ENCODE measurements at places on chromosomes 4 and X. TPM values are rescaled to one million over a fixed set of nuclear protein-coding genes. Genes with fewer than 3 reads are reported as not detected.

DNA sequence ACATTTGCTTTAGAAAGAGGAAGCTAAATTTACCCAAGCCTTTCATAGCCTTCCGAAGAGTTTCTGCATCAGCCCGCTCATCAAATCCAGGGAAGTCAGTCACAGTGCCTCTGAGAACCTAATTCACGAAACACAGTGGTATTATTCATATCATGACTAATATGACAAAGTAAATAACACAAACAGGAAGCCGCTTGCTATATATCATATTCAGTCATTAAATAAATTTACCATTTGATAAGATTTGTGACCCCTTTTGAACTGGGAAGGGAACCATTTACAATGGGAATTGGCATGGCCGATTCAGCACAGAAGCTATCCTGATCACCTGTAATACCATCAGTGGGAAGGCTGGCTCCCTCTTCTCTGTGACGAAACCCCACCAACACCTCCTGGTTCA is 10.5 kb downstream of the ANXA5 start:
- DNase-seq, result no peak
- H3K36me3 ChIP-seq, result peaks cover 22% of the 10 kb centered on the region
- H3K27ac ChIP-seq, result no peak overlapping the region
- H3K4me3 ChIP-seq, result no peak overlapping the region
- H3K4me1 ChIP-seq, result peaks cover 30% of the 10 kb centered on the region

DNA sequence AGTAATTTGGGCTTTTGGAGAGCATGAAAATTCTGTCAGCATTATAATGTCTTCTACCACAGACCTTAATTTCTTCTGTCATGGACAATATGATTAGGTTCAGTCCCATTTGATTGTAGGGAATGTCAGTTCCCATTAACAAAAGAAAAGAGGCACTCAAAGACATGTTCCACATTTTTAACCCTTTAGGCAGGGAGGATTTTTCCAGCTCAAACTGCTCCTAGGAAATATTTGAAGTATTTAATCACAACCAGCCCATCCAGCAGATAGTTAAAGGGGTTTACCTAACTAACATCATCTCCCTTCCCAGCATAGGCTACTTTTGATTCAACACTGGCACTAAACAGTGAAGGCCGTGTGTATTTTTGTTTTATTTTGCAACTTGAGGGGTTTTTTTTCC is 256.0 kb downstream of the DHX15 start:
- DNase-seq, result no peak
- H3K4me3 ChIP-seq, result no peak overlapping the region
- H3K36me3 ChIP-seq, result no peaks in the 10 kb centered on the region
- no peaks in the 10 kb centered on the region for H3K27me3 ChIP-seq
- H3K27ac ChIP-seq, result no peak overlapping the region

DNA sequence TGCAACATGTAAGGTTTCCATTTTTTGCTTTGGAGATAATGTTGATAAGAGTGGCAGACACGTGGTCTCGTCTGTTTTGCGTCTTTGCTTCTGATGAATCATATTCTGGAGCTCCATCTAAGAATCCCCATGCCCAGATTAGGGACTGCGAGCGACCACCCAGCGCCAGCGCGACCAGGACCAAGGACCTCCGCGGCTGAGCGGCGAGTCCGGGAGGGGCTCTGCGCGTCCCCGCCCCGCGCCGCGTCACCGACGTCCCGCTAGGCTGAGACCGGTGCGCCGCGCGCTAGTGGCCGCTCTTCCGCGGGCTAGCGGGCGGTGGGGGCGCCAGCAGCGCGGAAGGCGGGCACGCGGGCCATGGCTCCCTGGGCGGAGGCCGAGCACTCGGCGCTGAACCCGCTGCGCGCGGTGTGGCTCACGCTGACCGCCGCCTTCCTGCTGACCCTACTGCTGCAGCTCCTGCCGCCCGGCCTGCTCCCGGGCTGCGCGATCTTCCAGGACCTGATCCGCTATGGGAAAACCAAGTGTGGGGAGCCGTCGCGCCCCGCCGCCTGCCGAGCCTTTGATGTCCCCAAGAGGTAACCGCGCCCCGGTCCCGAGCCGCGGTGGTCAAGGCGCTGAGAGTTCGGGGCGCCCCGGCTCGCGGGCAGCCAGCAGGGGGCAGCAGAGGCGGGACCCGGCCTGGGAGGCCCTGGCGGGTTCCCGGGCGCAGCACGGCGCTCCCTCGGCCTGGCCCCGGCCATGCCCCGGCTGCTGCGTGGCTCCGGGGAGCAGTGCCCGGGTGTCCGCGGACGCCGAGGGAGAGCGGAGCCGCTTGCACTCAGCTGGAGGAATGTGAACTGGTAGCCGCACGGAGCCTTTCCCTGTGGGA is at the start of gene SRD5A3:
Gene SRD5A3, plus strand, starts transcription at position 263 of the 871 bp plus-strand sequence. Its CDS starts 95 bp downstream, at position 358.
- H3K36me3 ChIP-seq, result no peaks in the 10 kb centered on the region
- no peaks in the 10 kb centered on the region for H3K4me1 ChIP-seq
- H3K27me3 ChIP-seq, result no peaks in the 10 kb centered on the region

DNA sequence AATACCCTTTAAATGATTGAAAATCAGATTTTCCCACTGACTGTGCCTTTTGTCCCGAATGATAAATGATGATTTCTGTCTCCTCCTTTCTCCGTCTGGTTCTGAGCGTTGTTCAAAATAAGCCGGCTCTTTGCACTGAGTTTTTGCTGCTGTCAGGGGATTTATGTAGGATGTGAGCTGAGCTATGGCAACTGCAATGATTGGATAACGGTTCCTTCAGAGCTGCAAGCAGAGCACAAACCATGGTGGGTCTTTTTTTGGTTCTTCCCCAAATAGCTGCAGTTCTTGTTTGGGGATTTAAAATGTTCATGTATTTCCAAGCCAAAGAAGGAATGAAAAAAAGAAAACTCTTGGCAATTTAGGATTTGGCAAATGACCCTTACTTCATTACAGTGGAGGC is 124.5 kb upstream of the CASK start:
- H3K27me3 ChIP-seq, result no peaks in the 10 kb centered on the region
- no peaks in the 10 kb centered on the region for H3K4me1 ChIP-seq
- no peak for DNase-seq
- no peak overlapping the region for H3K4me3 ChIP-seq
- no peak overlapping the region for H3K27ac ChIP-seq

DNA sequence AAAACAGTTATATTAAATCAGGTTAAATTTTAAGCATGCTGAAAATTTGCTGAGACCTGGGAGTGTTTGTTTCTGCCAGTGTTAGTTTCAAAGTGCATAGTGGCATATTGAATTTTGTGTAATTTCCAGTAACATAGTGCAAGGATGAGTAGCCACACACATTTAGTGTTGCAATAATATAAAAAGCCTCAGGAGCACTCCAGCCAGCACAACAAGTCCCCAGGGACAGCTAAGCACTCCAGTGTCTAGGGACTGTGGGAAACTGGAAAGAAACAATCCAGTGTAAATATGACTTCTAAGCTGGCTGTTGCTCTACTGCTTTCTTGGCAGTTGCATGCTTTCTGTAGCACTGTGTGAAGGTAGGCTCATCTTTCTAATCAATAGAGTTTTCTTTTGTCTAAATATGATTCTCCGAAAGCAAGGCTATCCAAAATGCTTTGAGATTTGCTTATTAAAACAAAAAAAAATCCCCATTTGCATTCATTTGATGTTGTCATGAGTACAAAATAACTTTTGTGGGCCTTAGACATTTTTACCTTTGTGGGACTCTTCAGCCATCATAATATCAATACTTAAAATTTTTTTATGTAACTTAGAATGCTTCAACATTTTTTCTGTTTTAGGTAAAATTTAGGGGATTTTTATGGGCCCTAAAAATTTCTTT is 24.2 kb upstream of the CXCL2 start:
- peak; percentile 73 for DNase-seq
- H3K36me3 ChIP-seq, result no peaks in the 10 kb centered on the region
- no peak overlapping the region for H3K4me3 ChIP-seq
- no peaks in the 10 kb centered on the region for H3K27me3 ChIP-seq
- H3K4me1 ChIP-seq, result peaks cover 4% of the 10 kb centered on the region

KCNE5 gene
- not detected for total RNA-seq
